Thymus (tissue), 14 donors: ENCODE measurements at places on chromosomes 5 and 9. TPM values are rescaled to one million over a fixed set of nuclear protein-coding genes. Genes with fewer than 3 reads are reported as not detected.

- H3K36me3 ChIP-seq: no peaks in the 10 kb centered on the region
- no peaks in the 10 kb centered on the region for H3K4me1 ChIP-seq
- no peak overlapping the region for H3K4me3 ChIP-seq
These were observed 366.2 kb upstream of the GRAMD2B start for GRCh38 chr5:126056851-126057622.

DNA sequence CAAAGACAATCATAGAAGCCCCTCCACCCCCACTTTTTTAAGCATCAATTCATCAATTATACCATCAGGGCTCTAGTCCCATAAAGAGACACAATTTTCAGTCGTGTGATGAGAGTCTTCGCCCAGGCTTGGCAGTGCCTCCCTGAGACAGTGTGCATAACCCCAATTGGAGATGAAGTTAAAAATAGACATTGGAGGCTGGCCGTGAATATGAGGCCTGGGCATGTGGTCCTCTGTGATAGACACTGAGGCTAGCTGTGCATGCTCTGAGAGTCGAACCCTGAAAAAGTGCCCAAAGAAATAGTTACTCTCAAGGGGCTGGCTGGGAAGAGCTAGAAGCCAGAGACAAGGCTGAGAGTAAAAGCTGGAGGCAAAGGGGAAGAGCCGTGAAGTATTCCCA is 248.6 kb upstream of the NR4A3 start:
- no peaks in the 10 kb centered on the region for H3K4me1 ChIP-seq
- no peak for DNase-seq
- H3K27ac ChIP-seq: no peak overlapping the region
- H3K27me3 ChIP-seq: peaks cover 2% of the 10 kb centered on the region
- no peaks in the 10 kb centered on the region for H3K36me3 ChIP-seq

- H3K27me3 ChIP-seq: no peaks in the 10 kb centered on the region
- H3K36me3 ChIP-seq: no peaks in the 10 kb centered on the region
- H3K4me1 ChIP-seq: no peaks in the 10 kb centered on the region
These were observed 35.2 kb upstream of the CDC42SE2 start for GRCh38 chr5:131228646-131229045.

DNA sequence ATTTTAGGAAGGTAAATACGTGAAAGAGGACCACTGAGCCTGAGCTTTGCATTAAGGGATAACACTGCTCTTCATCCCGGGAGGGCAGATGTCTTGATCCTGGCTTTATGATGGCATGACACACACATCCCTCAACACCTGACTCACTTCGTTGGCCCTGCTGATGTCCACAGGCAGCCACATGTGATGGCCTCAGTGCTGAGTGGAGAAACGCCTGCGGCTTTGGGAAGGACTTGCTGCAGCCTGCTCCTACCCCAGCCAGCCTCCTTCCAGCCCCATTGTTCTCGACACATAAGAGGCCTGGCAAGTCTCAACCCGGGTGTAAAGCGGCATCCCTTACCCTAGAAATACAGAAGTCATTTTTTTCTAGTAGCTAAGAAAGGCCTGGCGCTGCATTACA is 169.0 kb downstream of the SYK start:
- peaks cover 4% of the 10 kb centered on the region for H3K4me1 ChIP-seq
- no peak overlapping the region for H3K27ac ChIP-seq
- H3K4me3 ChIP-seq: no peak overlapping the region
- H3K27me3 ChIP-seq: no peaks in the 10 kb centered on the region
- no peaks in the 10 kb centered on the region for H3K36me3 ChIP-seq

The MYORG gene
- polyA plus RNA-seq: 1.3 TPM

The GEMIN5 gene
- 5.3 TPM for polyA plus RNA-seq

DNA sequence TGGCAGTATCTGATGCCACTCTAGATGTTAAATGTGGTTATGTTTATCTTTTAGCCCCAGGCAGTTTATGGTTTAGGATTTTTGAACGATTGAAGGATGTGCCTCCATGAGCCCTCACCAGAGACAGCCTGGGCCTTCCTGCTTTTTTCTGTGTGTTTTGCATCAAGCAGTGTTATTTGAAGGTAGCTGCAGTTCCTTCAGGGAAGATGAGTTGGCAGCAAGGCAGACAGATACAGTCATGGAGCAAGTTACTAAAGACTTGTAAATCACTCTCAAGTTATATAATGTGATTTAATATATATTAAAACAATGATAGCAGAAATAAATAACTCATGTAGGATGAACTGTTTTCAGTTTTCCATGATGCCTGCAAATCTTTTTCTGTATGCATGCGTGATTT is 204.9 kb downstream of the CD180 start:
- no peaks in the 10 kb centered on the region for H3K4me1 ChIP-seq

DNA sequence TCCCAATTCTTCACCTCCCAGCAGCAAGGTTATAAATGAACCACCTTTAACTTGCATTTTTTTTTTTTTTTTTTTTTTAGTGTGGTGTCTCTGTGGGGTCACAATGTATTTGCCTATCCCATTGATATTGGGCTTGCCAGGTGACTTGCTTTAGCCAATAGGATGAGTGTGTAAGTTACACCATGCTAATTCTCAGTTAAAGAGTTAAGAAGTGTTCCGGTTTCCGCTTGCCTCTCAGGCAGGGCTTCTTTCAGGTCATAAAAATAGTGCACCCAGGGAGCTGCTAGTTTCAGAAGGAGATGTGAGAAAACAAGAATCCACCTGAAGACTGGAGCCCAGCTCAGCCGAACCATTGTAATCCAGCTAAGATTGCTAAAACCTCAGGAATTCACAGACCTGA is 84.2 kb upstream of the PTPRD start:
- H3K4me1 ChIP-seq: no peaks in the 10 kb centered on the region
- H3K36me3 ChIP-seq: no peaks in the 10 kb centered on the region
- DNase-seq: no peak
- no peak overlapping the region for H3K4me3 ChIP-seq

The WDR38 gene
- polyA plus RNA-seq: 0.30 TPM

GRCh38 chr5:157603333-157604190 is 28.0 kb upstream of the ADAM19 start:
- H3K4me1 ChIP-seq: no peaks in the 10 kb centered on the region
- no peaks in the 10 kb centered on the region for H3K36me3 ChIP-seq

GRCh38 chr9:88890546-88890945 is 100.7 kb upstream of the S1PR3 start:
- no peaks in the 10 kb centered on the region for H3K27me3 ChIP-seq
- H3K4me3 ChIP-seq: no peak overlapping the region
- H3K27ac ChIP-seq: no peak overlapping the region
- H3K4me1 ChIP-seq: peaks cover 10% of the 10 kb centered on the region

GRCh38 chr9:36632892-36633291 is 60.2 kb downstream of the MELK start:
- DNase-seq: no peak
- no peaks in the 10 kb centered on the region for H3K4me1 ChIP-seq

- H3K4me1 ChIP-seq: peaks cover 8% of the 10 kb centered on the region
- H3K27me3 ChIP-seq: peaks cover 27% of the 10 kb centered on the region
- H3K27ac ChIP-seq: no peak overlapping the region
- no peak overlapping the region for H3K4me3 ChIP-seq
- no peaks in the 10 kb centered on the region for H3K36me3 ChIP-seq
These were observed 1.2 kb downstream of the CDHR2 start for GRCh38 chr5:176550275-176550831.

The AIF1L gene
- 4.4 TPM for polyA plus RNA-seq

GRCh38 chr5:81773574-81773973 is 22.7 kb upstream of the SSBP2 start:
- peaks cover 4% of the 10 kb centered on the region for H3K4me1 ChIP-seq
- no peak overlapping the region for H3K4me3 ChIP-seq
- H3K27me3 ChIP-seq: no peaks in the 10 kb centered on the region
- no peak for DNase-seq
- H3K27ac ChIP-seq: no peak overlapping the region
